Kidney (tissue), 22 donors: ENCODE measurements at places on chromosomes 12 and 14.
A peak's percentile ranks its signal among the peaks of the same experiment; 100 is the strongest.

- DNase-seq, result no peak
Observed at GRCh38 chr12:116380108-116380507, 102.6 kb upstream of the MED13L start.

GRCh38 chr12:19412844-19413243 is 26.4 kb upstream of the AEBP2 start:
- no peak for DNase-seq

GRCh38 chr12:92779902-92780301 is 77.1 kb downstream of the PLEKHG7 start:
- no peak for DNase-seq

DNA sequence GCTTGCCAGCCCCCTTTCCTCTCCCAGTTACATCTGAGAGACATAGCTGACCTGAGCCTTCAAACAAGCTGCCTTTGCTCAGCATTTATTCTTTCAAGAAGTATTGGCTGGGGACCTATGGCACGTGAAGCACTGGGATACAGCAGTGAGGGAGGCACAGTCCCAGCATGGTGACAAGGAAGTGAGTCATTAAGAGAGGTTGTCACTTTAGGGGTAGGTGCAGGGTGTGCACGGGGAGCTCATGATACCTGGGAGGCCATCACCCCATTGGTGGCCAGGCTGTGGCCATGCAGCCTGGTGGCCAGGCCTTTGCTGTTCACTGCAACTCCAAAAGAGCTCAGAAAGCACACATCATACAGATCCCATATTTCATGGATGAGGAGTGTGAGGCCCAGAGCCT is 5.7 kb upstream of the KRT75 start:
- no peak for DNase-seq

GRCh38 chr12:114901316-114901715 is 217.3 kb upstream of the TBX3 start:
- no peak for DNase-seq

DNA sequence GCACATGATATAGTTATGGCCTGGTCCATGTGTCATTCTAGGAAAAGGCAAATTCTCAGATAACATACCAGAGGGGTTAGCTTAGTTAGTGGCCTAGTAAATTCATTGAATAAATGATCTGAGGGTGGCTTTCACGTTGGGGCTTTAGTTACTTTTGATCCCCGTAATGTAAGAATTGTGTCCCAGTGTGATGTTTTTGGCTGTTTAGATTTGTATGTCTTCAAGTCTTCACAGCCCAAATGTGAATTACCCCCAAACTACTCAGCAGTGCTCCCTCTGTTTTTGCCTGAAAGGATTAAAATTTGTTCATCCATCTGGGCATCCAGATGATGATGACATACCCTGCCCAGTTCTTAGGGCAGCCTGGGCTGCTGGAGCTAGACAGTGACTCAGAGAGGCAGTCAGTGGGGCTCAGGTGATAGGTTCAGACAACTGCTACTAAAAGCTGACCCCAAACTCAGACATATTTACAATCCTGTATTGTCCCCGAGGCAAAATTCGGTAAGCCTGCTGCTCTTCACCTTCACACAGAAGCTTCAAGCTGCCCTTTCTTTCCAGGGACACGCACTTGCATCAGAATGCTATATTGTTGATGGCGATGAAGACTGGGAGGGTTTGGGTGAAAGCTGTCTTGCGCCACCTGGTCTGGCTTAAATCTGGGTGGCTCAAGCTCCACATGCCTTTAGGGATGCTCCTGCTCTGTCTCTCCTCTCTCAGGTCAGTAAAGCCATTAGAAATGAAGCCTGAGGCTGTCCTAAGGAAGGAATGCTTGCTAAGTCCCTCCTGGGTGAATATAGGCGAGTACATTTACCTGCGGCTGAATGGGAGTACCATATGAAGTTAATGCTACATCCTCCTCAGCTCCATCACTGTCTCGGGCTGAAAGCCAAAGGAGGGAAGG is 10.3 kb downstream of the GPRC5D start:
- DNase-seq, result no peak

DNA sequence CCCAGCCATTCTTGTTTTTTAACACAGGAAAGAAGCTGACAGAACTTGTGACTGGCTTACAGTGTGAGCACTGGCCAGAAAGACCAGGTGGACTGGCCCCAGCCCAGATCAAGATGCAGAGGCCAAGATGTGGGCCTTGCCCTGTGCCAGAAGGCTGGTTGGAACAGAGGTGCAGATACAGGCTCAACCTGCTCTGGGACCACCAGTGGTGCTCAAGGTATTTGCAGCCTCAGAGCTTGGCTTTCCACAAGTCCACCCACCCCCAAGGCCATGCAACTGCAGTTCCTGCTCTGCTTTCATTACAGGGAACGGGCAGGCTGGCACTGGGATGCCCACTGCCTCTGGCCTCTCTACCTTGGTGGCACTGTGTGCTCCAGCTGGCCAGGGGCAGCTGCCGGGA is 23.3 kb downstream of the ZFC3H1 start:
- DNase-seq, result no peak

GRCh38 chr12:121357331-121357730 is 5.1 kb upstream of the ANAPC5 start:
- no peak for DNase-seq

GRCh38 chr14:70254476-70254961 is 65.8 kb upstream of the SLC8A3 start:
- peak; percentile 84 for DNase-seq

GRCh38 chr12:75311369-75311768 is 18.8 kb downstream of the CAPS2 start:
- no peak for DNase-seq

GRCh38 chr12:102302553-102302952 is 104.9 kb upstream of the PMCH start:
- no peak for DNase-seq

DNA sequence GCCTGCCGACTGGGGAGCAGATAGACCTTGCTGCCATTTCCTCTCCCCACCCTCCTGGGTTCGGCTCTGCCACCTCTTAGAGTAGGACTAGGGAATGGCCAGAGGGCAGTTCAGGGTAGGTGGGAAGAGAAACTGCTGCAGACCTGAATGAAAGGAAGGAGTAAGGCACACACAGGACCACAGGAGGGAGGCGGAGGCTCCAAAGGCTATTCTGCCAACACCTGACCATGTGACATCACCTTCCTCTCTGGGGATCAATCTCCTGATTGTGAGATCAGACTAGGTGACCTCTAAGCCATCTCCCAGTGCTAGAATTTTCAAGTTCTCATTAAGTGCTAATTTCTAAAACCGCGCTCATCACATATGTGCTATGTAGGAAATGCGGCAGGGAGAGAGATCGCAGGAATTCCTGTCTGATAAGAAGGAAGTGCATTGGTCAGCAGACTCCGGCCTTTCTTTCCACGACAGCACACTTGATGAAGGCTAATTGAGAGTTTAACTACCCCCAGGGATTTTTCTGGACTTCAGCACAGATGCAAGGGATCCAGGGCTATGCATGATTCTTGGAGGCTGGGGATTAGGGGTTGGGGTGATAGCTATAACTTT is 11.5 kb upstream of the TSPAN11 start:
- no peak for DNase-seq

GRCh38 chr14:56322531-56322930 is 204.3 kb downstream of the PELI2 start:
- DNase-seq, result no peak

GRCh38 chr12:51913071-51914033 is 6.0 kb downstream of the ACVRL1 start:
- DNase-seq, result no peak

DNA sequence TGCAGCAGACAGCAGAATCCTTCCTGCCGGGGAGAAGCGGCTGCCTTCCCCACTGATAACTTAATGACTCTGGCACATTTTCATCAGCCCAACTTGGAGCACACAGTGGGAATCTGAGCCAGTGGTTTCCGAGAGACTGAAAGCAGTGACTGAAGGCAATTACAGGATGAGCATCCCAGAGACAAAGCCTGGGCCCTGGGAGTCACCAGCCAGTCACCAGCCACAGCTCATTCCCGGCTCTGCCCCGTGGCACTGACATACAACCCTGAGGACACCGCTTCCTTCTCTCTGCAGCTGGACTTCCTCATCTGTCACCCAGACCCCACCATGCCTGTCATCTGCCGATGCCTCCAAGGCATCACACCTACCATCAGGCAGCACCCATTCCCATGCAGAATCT is 192.3 kb downstream of the DPF3 start:
- DNase-seq, result no peak

DNA sequence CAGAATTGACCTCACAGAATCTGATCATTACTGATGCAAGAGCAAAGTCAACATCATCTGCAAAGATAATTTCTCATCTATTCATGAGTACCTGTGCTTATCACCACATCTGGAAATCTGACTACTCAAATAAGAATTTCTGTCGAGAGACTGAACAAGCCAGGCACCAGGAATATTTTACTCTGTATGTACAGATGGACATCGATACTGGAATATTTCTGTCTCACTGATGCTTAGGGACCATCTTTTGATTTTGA is 105.2 kb downstream of the BICD1 start:
- DNase-seq, result no peak

DNA sequence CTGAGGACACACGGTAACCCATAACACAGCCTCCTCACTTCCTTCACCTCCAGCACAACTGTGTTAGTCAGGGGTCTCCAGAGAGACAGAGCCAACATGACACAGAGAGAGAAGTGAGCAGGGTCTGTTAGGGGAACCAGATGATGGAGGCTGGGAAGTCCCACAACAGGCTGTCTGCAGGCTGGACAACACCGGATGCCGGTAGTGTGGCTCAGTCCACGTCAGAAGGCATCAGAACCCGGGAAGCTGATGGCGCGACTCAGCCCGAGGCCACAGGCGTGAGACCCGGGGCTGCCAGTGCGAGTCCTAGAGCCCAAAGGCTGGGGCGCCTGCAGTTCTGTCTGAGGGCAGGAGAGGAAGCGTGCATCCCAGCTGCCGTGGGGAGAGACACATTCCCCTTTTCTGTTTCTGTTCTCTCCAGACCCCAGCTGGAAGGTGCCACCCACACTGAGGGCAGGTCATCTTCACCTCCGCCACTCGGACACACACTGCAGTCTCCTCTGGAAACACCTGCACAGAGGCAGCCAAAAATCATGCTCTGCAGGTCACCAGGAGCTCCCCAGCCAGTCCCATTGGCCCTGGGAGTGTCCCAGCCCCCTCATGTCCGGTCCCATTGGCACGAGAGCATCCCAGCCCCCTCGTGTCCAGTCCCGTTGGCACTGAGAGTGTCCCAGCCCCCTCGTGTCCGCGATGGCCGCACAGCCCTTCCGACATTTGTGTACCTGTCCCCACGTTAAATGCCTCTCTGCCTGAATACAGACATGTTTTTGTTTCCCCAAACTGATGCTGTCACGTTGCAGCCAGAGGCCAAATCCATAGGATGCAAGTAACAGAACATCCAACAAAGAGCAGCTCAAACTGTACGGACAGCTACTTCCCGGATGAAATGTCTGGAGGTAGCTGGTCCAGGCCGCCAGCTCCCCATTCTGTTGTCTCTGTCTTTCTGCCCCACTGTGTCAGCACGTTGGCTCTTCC is 7.9 kb upstream of the FBRSL1 start:
- peak; percentile 69 for DNase-seq

DNA sequence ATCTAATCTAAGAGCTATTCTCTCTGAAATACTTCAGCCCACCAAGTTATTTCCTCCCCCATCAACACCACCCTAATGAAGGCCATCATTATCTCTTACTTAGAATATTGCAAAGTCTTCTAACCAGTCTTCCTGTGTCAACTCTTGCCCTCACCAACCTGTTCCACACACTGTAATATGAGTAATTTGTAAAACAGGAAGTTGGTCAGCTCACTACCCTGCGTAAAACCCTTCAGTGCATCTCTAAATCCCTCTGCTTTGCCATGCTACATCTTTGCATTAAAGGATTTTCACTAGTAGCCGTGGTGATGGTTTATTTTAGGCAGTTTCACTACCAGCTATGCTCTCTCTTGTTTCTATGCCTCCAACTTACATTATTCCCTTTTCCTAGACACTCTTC is 70.0 kb downstream of the KIF21A start:
- DNase-seq, result no peak
